ENCODE measurements at places on chromosomes 5 and 9.

DNA sequence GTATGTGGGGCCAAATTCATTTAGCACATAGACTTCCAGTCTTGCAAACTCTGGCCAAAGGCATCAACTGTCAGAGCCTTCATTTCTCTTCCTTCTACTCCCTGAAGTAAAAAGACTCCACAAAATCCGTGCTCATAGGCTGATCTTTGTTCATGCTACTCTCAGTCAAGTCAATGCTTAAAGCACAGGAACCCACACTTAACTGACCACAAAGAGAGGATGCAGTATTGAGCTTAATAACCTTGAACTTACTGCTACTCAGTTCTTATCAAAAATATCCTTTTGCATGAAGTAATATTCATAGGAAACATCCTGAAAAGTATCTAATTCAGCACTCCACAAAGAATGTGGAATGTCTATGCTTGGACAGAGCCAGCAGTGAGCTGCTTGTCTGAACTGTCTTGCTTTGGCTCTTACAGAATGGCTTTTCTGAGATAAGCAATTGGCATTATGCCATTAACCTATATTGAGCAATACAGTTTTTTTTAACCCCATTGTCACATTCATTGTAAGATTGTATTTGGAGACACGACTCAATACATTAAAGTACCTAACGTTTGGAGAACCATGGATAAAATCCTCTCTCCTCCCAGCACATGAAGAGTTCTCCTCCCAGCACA, 21.7 kb downstream of the LPAR1 start:
- DNase-seq = no peak

DNA sequence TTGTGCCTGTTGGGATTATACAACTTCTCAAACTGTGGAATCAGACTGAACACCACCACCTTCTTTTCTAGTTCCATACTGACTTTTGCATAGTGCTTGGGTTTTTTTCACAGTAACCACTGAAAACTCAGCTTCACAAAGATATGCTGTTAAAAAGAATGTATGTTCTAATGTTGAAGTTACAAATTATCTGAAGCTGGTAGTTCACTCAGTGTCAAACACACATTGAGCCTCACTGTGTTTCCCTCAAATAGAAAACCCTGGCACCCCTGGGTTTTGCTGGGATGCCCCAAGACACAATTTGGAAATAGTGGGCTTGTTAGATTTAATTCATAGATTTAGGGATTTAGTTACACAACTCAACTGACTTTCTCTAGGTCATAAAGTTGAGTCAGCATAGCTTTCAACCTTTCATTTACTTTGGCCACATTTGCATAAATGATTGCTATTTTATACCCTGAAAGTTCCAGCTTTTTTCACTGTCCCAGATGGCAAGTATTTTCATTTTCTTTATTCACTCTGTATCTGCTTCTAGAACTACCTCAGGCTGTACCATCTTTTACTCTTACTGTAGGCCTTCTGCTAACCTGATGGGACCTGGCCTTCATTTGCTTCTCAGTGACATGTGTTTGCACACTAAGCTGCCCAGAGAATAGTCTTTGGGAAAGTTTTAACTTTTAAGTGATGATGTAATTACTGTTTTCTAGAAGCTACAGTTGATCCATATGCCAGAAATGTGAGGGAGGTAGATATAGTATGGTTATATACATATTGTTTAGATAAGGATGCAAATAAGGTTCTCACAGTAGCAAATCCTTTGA, 115.1 kb downstream of the CDC42SE2 start:
- no peak for DNase-seq

DNA sequence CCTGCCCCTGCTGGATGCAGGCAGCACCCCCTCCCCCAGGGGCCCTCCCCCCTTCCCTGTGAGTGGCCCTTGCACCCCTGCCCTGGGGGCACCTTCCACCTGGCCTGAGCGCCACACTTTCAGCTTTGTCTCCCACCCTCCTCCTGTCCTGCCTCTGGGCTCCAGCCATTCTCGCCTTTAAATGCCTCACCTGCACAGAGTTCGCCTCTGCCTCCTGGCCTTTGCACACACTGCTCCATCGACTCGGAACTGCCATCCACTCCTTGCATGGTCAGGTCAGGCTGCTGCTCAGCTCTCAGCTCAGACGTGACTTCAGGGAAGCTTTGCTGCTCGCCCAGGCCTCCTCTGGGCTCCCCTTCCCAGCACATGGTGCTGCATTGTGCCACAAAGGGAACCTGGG, 10.2 kb downstream of the FAM163B start:
- DNase-seq = no peak

DNA sequence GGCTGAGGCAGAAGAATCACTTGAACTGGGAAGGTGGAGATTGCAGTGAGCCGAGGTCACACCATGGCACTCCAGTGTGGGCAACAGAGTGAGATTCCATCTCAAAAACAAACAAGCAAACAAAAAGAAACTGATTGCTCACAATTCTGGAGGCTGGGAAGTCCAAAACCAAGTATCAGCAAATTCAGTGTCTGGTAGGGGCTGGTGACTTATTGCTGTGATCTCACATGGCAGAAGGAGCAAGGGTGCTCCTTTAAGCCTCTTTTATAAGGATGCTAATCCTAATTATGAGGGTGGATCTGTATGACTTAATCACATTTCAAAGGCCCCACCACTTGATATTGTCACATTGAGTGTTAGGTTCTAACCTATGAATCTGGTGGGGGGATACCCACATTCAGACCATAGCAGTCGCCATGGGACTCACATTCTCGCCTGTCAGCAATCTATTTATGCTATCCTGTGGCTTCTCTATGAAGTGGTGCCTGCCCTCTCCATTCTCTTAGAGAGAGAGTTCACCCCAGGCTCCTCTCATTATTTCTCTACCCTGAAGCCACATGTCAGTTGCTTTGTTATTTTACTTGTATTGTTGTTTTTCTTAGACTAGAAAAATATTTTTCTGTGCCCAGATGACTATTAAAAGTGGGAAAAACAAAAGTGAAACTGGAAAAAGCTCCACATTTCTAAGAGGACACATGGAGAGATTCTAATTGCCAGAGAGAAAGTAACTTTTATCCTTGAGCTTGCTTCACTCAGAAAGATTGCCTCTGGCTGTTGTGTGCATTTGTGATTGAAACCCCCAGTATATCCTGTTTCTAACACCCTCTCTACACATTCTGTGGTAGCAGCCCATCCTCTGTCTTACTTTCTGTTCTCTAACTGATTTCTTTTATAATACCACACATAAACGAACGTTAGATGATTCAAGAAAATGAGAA, 18.8 kb upstream of the PRLR start:
- no peak for DNase-seq

- DNase-seq = no peak
Measured at GRCh38 chr9:126818482-126818881, 13.6 kb downstream of the ZBTB43 start.

DNA sequence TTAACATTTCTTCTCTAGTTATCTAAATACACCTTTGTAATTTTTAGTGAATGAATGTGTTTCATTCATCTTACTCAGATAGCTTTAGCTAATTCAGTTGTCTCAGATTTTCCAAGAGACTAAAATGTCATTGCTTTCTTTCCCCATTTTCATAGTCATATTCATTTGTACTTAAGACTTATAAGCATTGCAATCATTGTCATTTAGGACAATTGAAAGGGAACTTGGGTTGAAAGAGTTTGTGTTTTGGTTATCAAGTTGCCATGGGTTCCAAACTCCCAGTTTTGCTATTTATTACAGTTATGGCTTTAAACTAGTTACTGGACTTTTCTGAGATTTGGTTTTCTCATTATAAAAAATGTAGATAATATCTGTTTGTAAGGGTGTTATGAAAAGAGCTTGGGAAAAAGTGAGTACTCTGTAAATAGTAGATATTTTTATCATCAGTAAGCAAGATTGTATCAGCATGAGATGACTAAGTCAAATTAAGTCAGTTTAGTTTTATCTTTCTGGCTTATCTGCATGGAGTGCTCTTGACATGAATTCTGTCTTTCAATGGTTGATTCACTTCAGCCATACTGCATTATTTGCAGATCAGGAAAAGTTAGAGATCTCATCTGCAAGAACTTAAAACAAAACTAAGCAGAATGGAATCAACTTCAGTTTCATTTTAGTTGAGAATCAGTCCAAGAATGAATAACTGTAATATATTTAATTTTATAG, 107.5 kb downstream of the PBX3 start:
- DNase-seq = no peak

GRCh38 chr5:149837680-149838269, 106.8 kb downstream of the PDE6A start:
- DNase-seq = no peak

- no peak for DNase-seq
Measured at GRCh38 chr5:130171699-130172098, 267.4 kb downstream of the CHSY3 start.

GRCh38 chr5:177005619-177006264, 837 bp downstream of the UIMC1 start:
- DNase-seq = peak; percentile 58

DNA sequence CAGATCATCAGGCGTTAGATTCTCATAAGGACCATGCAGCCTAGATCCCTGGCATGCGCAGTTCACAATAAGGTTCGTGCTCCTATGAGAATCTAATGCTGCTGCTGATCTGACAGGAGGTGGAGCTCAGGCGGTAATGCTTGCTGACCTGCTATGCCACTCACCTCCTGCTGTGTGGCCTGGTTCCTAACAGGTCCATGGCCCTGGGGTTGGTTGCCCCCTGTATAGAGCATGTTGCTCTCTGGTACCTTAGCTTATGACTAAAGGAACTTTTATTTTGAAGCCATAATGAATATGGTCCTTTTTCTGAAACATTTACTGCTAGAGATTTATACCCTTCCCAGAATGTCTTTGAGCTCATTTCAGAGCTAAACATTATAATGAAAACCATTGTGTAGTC, 3.1 kb downstream of the MAN2A1 start:
- DNase-seq = no peak

DNA sequence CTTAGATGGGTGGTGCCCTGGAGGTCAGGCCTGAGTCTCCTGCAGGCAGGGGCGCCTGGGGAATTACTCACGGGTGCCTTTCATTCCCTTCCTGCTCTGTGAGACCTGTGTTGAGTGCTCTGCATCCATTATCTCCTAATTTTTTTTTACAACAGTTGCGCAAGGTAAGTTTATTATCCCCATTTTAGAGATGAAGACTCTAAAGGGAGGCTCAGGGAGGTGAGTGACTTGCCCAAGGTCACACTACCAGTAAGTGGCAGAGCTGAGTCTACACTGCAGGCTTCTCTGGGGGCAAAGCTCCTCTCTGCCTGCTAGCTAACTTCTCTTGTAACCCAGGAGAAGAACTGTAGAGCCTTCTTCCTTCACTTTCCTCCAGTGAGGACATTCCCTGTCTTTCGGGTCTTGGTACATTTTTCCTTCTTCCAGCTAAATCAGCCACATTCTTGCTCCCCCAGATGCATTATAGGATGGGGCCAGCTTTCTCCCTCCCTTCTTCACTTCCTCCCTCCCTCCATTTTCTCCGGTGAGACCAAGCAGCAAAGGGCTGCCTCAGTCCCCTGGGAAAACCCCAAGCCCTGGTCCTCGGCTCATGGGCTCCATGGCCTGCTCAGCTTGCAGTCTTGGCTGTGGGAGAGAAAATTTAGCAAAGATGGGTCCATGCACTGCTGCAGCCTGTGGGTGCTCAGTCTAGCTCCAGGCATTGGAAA, 1.8 kb downstream of the PRR7 start:
- no peak for DNase-seq

DNA sequence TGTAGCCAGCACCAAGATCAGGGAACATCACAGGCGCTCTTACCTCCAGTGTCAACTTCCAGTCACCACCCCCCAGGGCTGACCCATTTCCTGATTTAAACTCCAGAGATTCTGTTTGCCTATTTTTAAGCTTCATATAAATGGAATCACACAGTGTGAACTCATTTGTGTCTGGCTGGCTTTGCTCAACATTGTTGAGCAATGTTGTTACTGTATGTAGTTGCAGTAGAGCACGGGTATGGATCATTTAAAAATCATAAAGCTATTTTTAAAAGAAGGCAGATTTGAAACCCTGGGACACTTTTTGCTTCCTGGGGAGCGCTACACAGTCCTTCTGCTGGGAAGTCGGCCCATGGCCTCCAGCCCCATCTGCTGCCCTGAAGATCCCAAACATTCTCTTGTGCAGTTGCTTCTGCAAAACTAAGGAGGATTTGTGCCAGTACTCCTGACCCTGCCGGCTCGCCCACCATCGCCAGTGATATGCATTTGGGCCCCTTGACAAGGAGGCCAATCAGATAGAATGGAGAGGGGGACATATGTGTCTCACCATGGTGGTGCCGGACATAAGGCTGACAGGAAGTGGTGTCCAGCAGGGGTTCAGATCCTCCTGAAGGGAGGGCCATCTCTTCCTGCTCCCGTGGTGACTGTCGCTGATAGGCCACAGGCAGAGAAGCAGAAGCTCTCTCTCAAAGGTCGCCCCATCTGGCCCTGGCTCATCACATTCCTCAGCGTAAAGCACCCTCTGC, 13.3 kb downstream of the DCANP1 start:
- no peak for DNase-seq

DNA sequence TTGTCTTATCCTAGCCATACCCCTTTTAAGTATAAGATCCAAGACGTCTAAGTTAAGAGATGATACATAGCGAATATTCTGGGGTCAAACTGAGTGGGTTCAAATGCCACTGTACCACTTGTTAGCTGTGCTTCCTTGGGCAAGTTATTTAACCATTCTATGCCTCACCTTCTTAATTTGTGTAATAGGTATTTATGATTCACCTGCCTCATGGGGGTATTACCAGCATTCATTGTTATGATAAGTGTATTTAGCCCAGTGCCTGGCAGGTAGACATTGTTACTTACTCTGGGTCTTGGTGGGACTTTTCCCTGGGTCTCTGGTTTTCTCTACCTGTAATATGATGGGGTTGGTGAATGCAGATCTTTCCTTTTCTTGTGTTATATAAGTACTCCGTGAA, 3.8 kb downstream of the LARP1 start:
- DNase-seq = no peak

Data from activated T-cell treated with anti-CD3 and anti-CD28 coated beads for 24 hours (primary cell).